NCI-H1048 (cell line): ENCODE measurements at places on chromosomes 5 and 9.

GRCh38 chr5:149546974-149547373 lies 4.3 kb downstream of the CSNK1A1 start:
- DNase-seq: no peak

DNA sequence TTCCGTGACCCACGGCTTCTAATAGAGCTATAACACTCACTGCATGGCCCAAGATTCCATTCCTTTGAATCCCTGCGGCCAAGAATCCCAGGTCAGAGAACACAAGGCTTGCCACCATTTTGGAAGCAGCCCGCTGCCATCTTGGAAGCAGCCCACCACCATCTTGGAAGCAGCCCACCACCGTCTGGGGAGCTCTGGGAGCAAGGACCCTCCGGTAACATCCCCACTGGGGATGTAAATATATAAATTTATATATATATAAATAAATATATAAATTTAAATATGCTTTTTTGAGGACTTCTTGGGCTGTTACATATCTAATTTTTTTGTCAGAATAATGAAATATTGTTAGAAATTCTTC lies 122.4 kb downstream of the FAM170A start:
- no peak for DNase-seq

DNA sequence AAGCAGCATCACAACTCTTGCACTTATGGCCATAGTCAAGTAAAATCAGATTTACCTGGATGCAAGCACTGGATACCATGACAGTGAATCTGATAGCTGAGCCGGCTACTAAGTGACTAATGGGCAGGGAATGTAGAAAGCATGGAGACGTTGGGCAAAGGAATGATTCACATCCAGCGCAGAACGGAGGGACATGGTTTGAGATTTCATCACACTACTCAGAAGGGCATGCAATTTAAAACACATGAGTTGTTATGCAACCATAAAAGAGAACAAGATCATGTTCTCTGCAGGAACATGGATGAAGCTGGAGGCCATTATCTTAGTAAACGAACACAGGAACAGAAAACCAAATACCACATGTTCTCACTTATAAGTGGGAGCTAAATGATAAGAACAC lies 169.1 kb upstream of the PIK3R1 start:
- DNase-seq: no peak

- no peak for DNase-seq
Observed at GRCh38 chr5:179294131-179294780, 51.0 kb downstream of the ADAMTS2 start.

- no peak for DNase-seq
Observed at GRCh38 chr5:157106630-157107461, 2.0 kb downstream of the HAVCR2 start.
